ENCODE measurements at places on chromosomes 12 and 14. TPM values are rescaled to one million over a fixed set of nuclear protein-coding genes. Genes with fewer than 3 reads are reported as not detected.
A peak's percentile ranks its signal among the peaks of the same experiment; 100 is the strongest.

LALBA gene
- total RNA-seq: not detected

SYNDIG1L gene
- total RNA-seq: not detected

PLEKHD1 gene
- total RNA-seq: under 0.01 TPM

STX2 gene
- 34.7 TPM for total RNA-seq

KRT7 gene
- 19.2 TPM for total RNA-seq

KRT3 gene
- total RNA-seq: not detected

PPP2R3C gene
- 34.6 TPM for total RNA-seq

DNA sequence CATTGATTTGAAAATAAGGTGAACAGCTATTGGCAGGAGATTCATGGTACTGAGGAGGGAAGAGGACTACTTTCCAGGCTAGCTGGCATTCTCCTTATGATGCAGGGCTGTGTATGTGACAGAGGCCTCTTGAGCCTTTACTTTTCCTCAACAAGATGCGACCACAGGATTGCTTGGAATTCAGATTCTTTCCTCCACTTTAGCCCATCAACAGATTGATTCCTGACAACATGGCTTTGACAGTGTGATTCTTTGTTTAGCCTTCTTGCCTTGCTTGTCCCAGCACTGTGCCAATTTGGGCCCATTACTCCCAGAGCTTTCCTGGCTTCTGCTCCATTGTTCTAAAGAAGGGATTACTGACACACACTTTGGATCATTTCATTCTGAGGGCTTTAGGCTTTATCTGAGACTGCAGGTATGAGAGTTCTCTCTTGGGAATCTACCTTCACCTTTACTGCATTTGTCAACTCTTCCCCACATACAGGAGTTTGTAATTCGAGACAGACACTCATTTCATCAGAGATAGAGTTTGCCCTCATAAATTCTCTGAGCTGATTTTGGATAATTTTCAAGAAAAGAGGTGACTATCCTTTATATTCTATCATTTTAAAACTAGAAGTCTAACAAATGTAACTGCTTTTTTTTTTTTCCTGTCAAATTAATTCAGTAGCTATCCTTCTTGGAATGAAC is 206.4 kb upstream of the GZMB start:
- DNase-seq: no peak

DNA sequence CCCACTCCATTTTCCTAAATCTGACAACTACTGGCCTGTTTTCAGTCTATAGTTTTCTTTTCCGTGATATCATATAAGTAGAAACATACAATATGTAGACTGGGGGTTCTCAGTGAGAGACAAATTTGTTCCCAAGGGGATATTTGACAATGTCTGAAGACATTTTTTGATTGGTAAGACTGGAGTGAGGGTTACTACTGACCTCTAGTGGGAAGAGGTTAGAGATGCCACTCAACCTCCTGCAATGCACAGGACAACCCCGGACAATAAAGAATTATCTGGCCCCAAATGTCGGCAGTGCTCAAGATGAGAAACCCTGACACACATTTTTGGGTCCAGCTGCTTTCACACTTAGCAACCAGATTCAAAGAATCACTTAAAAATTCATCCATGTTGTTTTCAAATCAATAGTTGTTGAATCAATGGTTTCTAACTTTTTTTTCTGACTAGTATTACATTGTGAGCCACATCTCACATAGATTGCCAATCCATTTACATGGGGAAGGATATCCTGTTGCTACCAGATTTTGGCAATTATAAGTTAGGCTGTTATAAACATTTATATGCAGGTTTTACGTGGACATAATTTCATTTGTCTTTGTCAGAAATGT is 307.1 kb downstream of the RPL10L start:
- peak; percentile 4 for DNase-seq

DNA sequence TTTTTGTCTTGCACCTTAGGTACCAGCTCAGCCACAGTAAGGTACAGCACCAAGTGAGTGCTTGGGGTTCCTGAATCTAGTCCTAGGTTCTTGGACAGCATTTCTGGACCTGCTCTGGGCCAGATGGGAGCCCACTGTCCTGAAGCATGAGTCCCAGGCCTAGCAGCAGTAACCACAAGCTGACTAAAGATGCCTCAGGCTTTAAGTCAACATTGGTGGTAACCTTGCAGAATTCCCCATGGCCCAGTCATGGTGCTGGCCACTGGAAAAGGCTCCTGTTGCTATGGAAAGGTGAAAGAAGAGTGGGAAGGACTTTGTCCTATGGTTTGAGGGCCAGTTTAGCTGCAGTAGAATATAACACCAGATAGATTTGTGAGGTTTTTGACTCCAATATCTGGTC is 86.9 kb upstream of the CLEC14A start:
- no peak for DNase-seq

GRCh38 chr12:84964048-84964447 is 51.4 kb upstream of the SLC6A15 start:
- DNase-seq: no peak

DNA sequence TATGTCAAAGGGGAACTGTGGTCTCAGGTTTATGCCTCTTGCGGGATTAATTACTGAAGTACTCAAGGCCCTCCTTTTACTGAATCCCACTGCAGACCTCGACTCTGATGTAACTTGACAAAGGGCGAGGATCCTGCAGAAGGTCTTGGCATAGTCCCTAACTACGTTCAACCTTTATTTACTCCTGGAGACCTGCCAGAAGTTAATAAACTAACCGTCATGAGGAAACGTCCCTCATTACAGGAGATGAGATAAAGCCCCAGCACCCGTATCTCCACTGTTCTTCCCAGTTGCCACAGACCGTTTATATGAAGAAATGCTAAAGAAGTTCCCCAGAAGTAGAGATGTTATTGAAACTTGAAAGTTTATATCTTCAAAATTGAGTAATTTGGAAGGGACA is 190.9 kb downstream of the ETV6 start:
- DNase-seq: peak; percentile 61

DNA sequence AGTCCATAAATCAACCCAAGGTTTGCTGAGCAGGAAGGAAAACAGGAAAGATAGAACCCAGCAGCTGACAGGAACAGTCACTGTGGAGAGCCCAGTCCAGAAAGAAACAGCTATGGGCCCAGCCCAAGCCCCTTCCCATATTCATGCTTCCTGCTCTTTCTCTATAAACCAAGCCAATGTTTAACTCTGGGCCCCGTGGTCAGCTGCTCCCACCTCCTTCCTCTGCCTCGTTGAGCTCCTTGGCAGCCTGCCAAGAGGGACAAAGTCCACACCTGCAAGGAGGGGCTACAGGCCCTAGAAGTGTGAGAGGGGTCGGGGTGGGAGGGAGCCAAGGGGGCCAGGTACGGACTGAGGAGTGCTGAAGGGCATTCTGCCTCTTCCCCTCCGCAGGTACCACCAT is 10.0 kb downstream of the SLC6A13 start:
- no peak for DNase-seq

GRCh38 chr14:21264025-21264801 is 5.0 kb downstream of the HNRNPC start:
- DNase-seq: peak; percentile 59

- no peak for DNase-seq
Observed at GRCh38 chr14:54489731-54490444, 1.1 kb upstream of the GMFB start.

DNA sequence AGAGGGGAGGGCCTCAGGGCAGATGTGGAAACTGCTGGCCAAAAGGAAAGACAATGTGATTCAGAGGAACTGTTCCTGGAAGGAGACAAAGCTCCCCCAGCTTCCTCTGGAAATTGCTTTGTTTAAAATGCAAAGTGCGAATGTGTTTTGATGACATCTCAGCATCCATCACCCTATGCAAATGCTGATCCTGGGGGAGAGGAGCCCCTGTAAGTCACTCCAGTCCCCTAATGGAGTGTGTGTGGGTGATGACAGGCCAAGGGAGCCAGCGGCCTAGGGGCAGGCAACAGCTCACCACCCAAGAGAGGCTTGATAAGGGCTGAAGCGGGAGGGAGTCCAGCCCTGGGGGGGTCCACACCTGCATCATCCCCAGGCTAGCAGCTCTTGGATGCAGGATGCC is 134.2 kb downstream of the ESRRB start:
- DNase-seq: no peak

- DNase-seq: no peak
Observed at GRCh38 chr14:91599994-91600393, 89.9 kb upstream of the PPP4R3A start.

DNA sequence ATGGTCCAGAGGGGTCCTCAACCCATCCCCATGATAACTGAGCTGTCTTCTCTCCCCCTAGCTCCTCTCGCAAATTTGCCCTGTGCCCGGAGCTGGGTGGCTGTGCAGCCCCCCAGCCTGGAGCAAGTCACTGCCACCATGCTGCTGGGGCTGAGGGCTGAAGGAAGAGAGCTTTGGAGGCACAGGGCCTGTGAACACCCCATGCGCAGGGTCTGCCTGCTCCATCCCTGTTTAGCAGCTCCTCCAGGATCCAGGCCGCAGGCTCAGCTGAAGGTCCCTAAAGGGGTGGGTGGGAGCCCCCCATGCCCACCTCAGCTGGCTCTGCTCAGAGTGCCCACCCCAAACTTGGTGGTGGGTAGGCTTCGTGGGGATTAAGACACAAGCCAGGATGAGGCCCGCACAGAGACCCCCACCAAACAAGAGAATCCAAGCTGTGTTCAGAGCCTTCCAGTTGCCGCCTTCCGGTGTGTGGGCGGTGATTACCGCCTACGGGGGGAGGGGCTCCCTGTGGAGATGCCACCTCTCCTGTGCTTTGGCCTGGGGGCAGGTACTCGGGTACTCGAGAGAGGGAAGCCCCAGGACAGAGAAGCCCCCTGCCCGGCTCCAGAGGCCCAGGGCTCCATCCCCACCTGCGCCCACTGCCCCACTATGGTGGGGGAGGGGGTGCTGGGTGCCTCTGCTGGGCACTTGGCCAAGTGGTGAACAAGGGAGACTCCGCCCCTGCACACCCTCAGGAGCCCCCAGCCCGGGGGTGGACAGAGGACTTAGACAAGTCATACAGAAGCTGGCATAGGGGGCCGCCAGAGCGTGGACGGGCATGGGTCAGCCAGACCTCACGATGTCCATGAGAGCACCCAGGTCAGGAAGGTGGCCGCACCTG is 1.4 kb upstream of the JAG2 start:
- no peak for DNase-seq

GRCh38 chr14:33508126-33509062 is 442.5 kb downstream of the EGLN3 start:
- DNase-seq: no peak

GRCh38 chr12:56034586-56035332 is 7.0 kb upstream of the RPS26 start:
- no peak for DNase-seq

DNA sequence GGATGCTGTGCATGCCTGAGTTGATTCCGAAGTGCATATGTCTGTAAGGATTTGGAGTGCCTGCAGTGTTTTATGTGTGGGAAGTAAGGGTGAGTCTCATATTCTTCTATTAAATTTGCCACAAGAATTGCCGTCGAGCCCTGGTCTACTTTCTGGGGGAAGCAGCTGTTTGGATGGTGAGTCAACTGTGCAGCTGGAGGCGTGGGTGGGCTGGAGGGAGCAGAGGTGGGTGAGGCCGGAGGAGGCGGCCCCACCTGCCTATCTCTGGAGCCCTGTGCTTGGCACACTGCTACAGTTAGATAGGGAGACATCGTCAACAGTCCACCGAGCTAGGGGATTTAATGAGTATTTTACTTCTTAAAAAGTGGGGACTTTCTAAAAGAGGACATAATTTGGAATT is 9.7 kb downstream of the GLRX5 start:
- DNase-seq: no peak

DNA sequence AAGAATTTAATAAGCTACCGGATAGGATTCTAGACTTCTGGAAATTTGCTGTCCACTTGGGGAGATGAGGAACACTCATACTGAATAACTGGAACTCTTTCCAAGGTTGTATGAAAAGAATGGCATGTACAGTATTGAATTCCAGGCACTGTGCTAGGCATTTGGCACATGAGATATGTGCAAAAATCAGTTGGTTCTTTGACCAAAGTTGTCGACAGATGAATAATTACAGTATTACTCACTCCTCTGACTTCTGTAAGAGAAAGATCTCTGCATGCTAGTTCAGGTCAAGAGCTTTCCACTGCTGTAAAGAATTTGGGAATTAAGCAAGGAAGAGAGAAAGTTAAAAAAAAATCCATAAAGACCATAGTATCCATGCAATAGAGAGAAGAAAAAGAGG is 764.7 kb downstream of the BCL11B start:
- DNase-seq: no peak

Measured in dermis blood vessel endothelial cell (primary cell).